Amniotic epithelial cell (primary cell): ENCODE measurements at places on chromosomes 7 and 10.
A peak's percentile ranks its signal among the peaks of the same experiment; 100 is the strongest.

DNA sequence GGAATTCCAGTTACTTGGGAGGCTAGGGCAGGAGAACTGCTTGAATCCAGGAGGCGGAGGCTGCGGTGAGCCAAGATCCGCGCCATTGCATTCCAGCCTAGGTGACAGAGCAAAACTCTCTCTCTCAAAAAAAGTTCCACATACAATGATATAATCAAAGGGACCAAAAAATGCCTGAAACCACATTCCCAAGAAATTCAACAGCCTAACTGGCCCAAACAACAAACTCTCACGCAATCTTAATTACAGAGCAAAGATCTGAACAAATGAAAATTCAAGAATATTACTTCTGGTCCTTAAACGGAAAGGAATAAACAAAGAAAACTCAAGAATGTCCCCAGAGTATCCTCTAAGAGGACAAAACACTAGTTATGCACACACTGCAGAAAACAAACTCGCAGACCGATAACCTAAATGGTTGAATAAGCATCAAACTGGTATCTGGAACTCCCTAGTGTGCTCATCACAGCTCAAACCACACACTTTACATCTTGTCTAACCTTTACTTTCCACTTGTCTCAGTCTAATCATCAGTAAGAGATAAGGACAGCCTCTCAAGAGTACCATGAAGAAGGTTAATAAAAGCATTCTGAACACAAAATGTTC, 3.7 kb downstream of the OGA start:
- DNase-seq = peak; percentile 57

DNA sequence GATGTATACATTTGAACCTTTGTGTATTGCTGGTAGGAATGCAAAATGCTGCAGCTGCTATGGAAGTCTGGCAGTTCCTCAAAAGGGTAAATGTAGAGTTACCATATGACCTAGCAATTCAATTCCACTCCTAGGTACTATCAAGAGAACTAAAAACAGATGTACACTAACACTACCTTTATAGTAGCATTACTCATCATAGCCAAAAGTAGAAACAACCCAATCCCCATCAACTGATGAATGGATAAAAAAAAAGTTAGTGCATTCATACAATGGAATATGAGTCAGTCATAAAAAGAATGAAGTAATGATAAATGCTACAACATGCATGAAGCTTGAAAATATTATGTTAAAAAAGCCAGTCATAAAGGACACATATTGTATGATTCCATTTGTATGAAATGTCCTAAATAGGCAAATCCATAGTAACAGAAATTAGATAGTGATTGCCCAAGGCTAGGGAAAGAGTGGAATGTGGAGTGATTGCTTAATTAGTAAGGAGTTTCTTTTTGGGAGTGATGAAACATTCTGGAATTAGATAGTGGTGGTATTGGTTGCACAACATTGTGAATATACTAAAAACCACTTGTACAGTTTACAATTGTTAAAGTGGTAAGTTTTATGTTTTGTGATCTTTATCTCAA, 96.4 kb upstream of the AOAH start:
- peak; percentile 84 for DNase-seq

DNA sequence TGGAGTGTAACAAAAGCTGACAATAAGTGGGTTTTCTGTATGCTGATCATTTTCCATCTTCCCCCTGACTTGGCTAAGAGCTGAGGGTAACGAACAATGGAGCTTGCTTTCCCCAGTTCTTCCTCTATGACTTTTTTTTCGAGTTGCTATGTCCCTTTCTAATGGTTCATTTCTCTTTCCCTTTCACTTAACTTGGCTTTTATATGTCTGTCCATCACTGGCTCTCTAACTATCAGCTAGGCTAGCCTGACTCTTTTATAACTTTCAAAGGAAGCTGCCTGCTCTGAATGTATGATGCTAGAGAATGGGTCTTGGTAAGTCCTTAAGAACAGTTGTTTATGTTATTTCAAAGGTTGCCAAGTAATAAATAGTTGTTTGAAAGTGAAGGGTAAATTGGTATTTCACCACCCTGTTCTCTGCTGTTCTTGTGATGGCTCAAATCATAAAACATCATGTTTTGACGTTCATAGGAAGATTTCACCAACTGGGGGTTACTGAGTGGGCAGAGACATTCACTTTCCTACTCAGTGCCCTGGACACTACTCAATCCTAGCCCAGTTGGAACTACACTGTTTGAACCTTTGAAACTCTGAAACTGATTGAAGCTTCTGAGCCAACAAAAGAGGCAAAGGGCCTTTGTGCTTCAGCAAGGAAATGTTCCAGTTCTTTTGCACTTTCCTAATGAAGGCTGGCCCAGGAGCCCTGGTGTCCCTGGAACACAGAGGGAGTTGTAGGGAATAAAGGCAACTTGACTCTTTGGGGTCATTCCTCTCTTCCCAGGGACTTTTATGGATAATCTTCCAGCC, 85.4 kb upstream of the PHYHIPL start:
- no peak for DNase-seq

DNA sequence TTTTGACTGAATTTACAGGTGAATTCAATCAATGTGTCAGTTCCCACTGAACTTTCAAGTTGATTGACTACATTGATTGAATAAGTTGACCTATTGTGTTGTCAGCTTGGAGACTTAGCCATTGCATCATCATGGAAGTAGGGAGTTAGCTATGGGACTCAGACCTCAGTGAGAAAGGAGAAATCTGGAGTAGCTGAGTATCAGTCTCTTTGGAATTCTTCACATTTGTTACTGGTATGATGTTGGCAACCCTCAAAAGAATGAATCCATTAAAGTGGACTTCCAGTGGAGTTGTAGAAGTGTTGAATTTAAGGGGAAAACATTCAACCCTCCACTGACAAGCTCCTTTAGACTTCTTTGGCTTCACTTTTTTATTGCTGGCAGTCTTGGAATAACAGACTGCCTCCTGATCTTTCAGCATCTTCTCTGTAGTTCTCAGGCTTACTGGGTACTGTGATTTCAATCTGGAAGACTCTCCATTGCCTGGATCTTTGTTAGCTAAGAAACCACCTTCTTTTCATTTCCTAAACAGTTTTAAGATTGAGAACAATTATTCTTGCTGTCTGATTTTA, 160.3 kb upstream of the NRP1 start:
- DNase-seq = no peak

- DNase-seq = no peak
Measured at GRCh38 chr10:28444031-28444430, 88.9 kb upstream of the WAC start.

- DNase-seq = peak; percentile 33
Measured at GRCh38 chr7:104231054-104232046, 23.5 kb upstream of the ORC5 start.

- peak; percentile 3 for DNase-seq
Measured at GRCh38 chr7:95088536-95089215, 181.3 kb downstream of the PPP1R9A start.

- peak; percentile 87 for DNase-seq
Measured at GRCh38 chr7:106358103-106358663, 73.4 kb upstream of the NAMPT start.

DNA sequence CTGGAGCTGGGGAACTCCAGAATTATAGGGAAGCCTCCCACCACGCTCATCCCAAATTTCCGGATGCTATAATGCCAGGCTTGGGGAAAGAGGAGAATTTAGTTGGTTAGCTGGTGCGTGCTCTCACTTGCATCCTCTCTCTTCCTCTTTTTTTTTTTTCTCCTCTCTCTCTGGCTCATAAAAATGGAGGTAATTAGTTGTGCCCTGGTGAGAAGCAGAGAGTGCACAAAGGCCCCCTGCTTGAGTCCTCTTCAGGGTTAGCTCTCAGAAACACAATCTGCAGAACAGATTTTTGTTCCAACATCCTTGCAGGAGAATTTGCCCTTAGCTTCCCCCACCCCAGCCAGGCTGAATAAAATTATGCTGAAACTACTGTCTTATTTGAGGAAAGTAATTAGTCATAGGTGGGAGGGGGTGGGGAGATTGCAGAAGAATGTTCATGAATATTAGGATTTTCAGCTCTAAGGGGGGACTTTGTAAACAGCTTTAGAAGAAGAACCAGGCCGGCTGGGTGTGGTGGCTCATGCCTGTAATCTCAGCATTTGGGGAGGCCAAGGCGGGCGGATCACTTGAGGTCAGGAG, 7.6 kb downstream of the SERPINE1 start:
- DNase-seq = peak; percentile 73

GRCh38 chr7:47256016-47256415, 325.9 kb downstream of the TNS3 start:
- DNase-seq = peak; percentile 70

DNA sequence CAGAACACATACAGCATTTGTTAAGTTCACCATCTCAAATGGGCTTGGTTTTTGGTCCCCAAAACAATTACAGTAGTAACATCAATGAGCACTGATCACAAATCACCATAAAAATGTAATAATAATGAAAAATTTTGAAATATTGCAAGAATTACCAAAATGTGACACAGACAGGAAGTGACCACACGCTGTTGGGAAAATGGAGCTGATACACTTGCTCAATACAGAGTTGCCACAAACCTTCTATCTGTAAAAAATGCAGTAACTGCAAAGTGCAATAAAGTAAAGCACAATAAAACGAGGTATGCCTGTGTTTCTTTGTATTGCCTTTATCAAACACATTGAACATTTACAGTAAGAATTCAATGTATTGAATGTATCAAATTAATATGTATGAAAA, 262.7 kb downstream of the CTNNA3 start:
- peak; percentile 5 for DNase-seq

- no peak for DNase-seq
Measured at GRCh38 chr10:103155471-103156085, 37.5 kb downstream of the NT5C2 start.
